ENCODE measurements at places on chromosomes 16 and 17.

- no peak for DNase-seq
These were observed 123.5 kb upstream of the CACNG5 start for GRCh38 chr17:66711401-66711800.

- DNase-seq = no peak
These were observed 526 bp upstream of the RNASEK start for GRCh38 chr17:7011942-7012254.

DNA sequence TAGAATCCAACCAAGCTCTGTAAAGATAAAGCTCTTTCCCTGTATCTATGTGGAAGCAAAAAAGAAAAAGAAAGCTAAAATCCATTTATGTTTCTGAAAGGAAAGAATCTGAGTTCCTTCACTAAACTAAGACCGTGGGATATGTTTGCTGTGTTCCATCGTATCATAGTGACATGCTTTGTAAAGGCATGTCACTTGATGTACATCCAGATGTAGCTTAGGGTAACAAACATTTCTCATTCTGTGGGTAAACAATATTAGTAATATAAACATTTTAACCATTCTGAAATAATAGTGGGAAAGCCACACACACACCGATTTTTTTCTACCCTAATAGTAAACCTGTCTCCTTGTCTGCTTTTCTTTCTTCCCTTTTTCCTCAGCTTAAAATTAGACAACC, 78.1 kb downstream of the TUBD1 start:
- no peak for DNase-seq

GRCh38 chr17:4189280-4189679, 46.3 kb downstream of the CYB5D2 start:
- no peak for DNase-seq

DNA sequence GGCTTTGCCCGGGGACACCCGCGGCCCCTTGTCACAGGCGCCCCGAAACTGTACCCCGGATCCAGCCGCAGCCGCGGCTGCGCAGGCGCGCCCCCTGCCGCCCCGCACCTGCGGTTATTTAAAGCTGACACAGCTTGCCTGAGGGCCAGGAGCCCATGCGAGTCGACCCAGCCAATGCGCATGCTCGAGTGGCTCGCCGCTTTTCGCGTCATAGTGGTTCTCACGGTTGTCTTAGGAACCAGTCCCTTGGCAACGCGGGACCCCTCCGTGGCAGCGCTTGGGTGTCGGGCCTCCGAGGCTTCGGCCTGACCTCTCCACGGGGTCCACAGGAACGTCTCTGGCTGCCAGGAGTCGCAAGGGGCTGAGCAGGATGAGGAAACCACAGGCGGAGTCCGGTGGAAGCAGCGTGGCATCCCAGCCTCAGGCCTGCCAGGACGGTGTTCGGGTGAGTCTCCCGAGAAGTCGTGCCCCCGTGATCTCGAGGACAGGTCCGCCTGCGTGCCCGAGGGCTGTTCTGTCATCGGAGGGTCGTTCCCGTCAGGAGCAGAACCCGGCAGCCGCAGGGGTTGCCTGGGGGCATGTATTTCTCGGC, 716.9 kb downstream of the KCNJ18 start:
- DNase-seq = no peak
